Central memory CD8-positive, alpha-beta T cell (primary cell): ENCODE measurements at places on chromosomes 12 and 14.

DNA sequence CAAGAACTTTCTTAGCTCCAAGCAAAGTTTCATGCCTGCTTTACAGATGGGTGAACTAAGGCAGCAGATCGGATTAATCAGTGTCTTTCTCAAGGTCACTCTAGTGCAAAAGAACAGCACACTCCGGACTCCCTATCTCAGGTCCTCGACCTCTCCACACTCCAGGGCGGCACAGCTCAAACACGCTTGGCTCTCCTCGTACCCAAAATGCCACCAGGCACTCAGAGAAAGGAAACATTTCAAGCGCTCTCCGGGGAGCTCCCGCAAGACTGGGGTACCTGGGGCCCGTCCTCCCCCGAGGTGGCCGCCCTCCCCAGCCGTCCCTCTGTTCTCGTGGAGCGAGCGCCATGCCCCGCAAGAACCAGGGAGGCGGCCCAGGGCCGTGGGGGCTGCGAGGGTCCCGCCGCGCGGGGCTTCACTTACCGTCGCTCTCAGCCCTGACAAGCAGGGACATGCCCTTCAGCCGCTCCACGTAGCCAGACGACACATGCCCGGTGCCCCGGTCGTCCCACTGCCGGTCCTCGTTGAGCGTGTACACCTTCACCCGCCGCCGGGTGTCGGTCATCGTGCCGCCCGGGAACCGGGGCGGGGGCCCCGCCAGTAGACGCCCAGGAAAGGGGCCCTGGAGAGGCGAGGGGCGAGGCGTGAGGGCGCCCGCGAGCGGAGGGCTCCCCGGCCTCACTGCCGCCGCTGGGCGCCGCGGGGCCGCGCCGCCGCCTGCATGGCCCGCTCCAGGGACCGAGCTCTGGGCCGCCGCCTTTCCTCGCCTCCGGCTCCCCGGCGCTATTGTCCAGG is 830 bp downstream of the PPP4R3A start:
- no peak for DNase-seq

DNA sequence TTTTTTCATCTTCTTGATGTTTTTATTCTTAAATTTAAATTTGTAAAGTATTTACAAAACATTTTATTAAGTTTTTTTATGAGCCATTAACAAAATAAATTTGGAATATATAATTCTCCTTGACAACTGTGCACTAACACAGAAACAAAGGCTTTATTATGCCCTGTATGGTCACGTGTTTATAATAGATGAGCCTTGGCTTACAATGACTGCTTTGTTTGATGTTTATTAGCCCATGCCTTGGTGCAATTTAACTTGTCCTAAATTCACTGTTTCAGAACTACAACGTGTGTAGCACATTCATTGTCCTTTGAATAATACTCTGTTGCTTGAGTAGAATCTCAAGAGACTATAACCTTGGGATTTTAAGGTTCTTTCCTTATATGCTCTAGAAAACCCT is 59.8 kb downstream of the CNTN1 start:
- no peak for DNase-seq

DNA sequence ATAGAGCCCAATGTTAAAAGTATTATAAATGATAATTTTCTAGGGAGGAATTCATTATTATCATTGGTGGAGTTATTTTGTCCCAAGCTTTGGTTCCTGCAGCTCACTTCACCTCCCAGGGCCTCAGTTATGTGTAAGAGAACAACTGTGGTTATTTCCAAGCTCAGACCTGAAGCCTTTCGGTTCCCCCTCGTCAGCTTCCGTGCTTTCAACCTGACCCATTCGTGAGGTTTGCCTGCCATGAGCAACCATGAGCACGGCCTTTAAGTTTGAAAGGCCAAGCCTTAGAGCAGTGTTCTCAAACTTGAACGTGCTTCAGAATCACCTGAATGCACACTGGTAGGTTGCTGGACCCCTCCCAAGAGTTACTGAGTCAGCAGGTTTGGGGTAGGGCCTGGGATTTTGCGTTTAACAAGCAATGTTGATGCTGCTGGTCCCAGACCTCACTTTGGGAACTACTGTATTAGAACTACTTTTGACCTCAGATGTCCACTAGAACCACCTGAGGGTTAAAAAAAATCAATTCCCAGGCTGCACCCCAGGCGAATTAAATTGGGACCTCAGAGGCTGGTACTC is 133.0 kb upstream of the PRMT8 start:
- no peak for DNase-seq

- DNase-seq: no peak
These were observed 30.6 kb upstream of the PPFIBP1 start for GRCh38 chr12:27493260-27493940.

GRCh38 chr12:65510007-65510406 is 231.5 kb downstream of the MSRB3 start:
- DNase-seq: no peak

- DNase-seq: no peak
These were observed 23.6 kb downstream of the ABCB9 start for GRCh38 chr12:122942637-122943036.

DNA sequence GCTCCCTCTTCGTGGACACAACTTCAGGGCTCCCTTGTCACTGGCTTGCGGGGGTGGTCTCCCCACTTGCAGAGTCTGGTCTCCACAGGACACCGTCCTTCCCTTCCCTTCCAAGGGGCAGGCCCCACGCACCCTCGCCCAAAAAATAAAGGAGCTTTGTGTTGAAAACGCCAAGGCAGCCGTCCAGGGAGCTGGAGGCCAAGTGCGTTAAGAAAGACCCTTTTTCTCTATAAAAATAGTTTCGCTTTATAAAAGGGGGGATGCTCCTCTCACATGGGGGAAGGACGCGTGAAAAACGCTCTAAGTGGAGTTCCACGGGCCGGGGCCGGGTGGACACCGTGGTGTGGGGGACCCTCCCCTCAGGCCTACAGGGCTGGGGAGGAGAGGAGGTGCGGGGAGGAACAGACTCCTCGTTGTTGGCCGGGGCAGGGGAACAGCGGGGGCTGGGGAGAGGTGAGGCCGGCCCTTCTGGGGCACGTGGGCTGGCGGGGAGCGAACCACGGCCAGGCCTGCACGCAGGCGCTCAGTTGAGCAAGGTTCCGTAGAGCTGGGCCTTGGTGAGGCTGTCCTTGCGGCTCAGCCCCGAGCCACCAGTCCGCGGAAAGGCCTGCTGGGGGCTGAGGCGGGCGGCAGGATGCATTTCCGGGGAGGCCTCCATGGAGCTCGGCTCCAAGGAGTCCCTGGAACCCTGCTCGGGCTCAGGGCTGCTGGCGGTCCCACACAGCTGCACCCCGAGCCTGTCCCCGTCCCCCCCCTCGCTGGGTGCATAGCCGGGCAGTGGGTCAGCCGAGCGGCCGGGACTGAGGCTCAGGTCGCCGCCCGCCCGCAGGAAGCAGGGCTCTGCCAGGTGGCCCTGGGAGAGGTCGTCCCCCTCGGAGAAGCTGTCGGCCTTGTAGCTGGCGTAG is 49.5 kb downstream of the BEGAIN start:
- DNase-seq: no peak

- DNase-seq: no peak
These were observed 40.9 kb downstream of the RERG start for GRCh38 chr12:15180325-15180724.

DNA sequence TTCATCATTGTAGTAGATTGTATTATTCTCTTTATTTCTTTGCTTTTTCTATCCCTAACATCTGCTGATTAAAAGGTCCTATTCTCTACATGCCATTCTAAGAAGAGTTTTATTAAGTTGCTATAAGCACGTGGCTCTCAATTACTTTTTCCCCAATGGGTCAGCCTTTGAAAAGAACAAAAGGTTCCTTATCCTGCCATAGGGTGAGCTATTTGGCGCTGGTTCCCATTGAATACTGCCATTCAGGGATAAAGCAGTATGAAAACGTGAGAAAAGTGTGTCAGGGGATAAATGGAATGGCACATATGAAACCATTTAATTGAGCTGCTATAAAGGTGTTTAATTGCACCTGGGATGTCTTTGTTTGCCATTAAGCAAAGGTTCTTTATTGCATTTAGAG is 80.9 kb downstream of the SYNE2 start:
- no peak for DNase-seq

GRCh38 chr12:55420307-55420962 is 5.6 kb upstream of the OR6C76 start:
- DNase-seq: no peak

- DNase-seq: no peak
These were observed 13.9 kb upstream of the CACNA2D4 start for GRCh38 chr12:1932264-1932777.

DNA sequence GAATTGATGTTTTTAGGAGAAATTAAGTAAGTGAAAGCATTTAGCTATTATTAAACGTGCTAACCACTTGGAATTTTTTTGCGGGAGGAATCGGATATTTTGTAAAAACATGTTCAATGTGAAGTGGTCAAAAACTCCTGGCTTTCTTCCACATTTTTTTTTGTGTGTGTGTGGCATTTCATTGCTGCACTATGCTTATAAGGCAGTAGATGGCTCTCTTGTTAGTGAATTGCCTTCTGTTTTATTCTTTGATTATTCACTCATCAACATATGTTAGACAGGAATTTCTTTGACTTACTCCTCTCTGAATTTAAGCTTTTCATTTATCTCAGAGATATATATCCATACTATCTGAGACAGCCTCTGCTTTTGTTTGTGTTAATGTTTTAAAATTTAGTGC is 71.3 kb downstream of the DERA start:
- no peak for DNase-seq

DNA sequence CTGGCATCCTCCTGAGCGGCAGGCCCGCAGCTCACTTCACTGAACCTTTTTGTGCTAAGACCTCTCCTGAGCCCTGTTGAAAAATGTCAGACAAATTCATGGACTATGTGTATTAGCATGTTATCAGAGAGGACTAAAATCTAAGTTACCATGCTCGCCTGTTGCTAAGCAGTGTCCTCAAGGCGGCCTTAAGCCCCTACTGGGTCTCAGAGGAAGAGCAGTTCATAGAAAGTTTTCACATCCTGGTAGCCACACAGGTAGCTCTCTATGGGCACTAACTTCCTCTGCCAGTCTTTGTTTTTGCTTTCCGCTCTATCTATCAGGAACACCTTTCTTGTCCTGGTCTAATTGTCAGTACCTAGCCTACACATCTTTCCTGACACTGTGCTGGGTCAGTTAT is 306.6 kb upstream of the MIS18BP1 start:
- DNase-seq: no peak

- DNase-seq: no peak
These were observed 237.8 kb downstream of the CACNA1C start for GRCh38 chr12:2290516-2291065.

DNA sequence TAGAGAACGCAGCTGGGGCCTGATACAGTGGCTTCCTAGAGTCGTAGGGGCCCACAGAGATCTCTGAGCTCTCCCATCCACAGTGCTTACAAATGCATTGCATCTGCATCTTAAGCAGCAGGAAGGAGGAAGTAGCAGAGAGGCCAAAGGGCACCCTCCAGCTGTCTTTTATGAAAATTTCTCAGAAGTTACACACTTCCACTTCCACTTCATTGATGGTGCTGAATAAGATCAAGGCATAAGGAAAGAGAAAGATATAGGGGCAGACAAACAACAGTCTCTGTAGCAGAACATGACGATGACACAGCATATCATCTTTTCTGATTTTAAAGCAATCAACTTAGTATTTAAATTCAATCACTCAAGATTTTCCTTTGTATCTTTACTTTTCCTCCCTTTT is 51.6 kb upstream of the ABCC9 start:
- DNase-seq: no peak

DNA sequence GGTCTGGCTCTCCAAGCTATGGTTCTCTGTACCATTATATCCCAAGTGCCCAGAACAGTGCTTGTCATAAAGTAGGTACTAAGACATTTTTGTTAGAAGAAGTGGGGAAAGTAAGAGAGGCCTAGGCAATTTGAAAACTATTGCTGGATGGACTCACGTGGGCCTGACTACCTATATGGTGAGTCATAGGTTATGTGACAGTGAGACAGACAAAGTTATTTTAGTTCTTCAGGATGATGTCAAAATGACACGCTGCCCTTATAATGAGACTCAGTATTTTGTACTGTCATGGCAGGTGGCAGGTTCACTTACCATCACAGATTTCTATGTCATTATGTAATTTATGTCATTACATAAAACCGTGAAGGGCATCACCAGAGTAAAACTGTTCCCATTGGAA is 53.1 kb downstream of the PARP11 start:
- DNase-seq: no peak

- DNase-seq: no peak
These were observed 75.2 kb downstream of the LIN7A start for GRCh38 chr12:80862531-80862930.

GRCh38 chr12:104737791-104738301 is 220.2 kb downstream of the SLC41A2 start:
- DNase-seq: no peak

GRCh38 chr12:70052931-70053497 is 190.2 kb upstream of the CNOT2 start:
- no peak for DNase-seq

GRCh38 chr12:6551063-6551461 is 4.8 kb downstream of the IFFO1 start:
- DNase-seq: no peak

DNA sequence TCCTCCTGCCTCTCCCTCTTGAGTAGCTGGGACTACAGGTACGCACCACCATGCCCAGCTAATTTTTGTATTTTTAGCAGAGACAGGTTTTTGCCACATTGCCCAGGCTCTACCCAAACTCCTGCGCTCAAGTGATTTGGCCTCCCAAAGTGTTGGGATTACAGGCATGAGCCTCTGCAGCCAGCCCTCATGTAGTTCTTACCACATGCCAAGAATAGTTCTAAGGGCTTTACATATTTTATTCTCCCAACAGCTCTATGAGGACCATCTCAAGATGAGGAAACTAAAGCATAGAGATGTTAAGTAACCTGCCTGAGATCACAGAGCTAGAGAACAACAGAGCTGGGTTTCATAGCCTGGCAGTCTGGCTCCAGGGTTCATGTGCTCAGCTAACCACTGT is 37.9 kb upstream of the ALDH2 start:
- DNase-seq: no peak

GRCh38 chr12:57149245-57149900 is 2.0 kb upstream of the LRP1-AS start:
- DNase-seq: no peak

- DNase-seq: no peak
These were observed 28.1 kb upstream of the GPATCH2L start for GRCh38 chr14:76123426-76124225.

- DNase-seq: no peak
These were observed 43.8 kb upstream of the CSRNP2 start for GRCh38 chr12:51127050-51127729.

GRCh38 chr14:96085369-96085768 is 46.2 kb downstream of the C14orf132 start:
- no peak for DNase-seq

GRCh38 chr12:78695749-78696148 is 168.8 kb upstream of the SYT1 start:
- DNase-seq: no peak

DNA sequence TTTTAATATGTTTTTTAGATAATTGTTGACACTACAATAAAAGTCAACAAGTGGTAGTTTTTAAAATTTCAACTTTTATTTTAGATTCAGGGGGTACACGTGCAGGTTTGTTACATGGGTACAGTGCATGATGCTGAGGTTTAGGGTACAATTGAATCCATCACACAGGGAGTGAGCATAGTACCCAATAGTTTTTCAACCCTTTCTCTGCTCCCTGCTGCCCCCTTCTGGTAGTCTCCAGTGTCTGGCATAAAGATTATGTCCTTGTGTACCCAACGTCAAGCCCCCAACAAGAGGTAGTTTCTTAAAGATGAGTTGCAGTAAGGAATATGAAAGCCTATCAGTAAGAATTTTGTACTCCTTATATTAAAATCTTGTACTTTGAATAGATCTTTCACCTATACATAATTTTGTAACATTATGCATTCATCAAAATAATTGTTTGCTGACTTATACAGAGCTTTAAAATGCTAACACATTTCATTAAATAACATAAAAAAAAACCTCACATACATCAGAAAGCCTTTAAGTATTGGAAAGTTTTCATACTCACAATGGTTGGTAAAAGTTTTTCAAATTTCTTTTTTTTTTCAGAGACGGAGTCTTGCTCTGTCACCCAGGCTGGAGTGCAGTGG is 5.4 kb upstream of the RALGAPA1 start:
- DNase-seq: peak; percentile 62
